ENCODE measurements at places on chromosomes 2 and 18.

- DNase-seq = no peak
Measured at GRCh38 chr2:189217051-189217450, 37.5 kb upstream of the COL5A2 start.

- no peak for DNase-seq
Measured at GRCh38 chr2:67522148-67522547, 125.0 kb downstream of the ETAA1 start.

DNA sequence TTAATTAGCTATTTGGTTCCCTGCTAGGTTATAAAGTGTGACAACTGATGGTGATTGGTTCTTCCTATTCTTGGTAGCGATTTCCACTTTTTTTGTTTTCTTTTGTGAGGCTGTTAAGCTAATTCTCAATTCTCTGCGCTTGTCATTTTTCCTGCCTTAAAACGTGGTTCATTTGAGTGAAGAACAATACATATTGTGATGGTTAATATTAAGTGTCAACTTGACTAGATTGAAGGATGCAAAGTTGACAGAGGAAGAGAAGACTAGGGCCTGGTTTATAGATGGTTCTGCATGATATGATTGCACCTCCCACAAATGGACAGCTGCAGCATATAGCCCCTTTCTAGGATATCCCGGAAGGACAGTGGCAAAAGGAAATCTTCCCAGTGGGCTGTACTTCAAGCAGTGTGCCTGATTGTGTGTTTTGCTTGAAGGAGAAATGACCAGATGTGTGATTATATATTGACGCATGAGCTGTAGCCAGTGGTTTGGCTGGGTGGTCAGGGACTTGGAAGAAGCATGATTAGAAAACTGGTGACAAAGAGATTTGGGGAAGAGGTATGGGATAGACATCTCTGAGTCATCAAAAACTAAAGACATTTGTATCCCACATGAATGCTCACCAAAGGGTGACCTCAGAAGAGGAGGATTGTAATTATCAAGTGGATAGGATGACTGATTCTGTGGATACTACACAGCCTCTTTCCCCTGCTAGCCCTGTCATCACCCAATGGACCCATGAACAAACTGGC is 39.4 kb upstream of the ZNF804A start:
- no peak for DNase-seq

DNA sequence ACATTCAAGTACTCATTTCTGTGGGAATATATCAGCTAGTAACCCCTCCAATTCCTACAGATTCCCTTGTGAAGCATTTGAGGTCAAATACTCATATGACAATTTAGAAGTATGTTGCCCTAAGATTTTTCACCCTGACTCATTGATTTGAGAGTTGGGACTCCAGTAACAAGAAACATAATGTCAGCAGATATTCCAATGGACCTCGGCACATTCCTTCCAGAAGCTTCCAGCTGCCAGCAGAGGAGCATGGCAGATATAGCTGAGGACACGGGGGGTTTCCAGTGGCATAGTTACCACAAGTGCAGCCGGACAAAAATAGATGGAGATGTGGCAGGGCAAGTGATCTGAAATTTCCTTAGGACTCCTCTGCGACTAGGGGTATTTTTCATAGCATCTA is 101.9 kb upstream of the ARHGAP28 start:
- no peak for DNase-seq

DNA sequence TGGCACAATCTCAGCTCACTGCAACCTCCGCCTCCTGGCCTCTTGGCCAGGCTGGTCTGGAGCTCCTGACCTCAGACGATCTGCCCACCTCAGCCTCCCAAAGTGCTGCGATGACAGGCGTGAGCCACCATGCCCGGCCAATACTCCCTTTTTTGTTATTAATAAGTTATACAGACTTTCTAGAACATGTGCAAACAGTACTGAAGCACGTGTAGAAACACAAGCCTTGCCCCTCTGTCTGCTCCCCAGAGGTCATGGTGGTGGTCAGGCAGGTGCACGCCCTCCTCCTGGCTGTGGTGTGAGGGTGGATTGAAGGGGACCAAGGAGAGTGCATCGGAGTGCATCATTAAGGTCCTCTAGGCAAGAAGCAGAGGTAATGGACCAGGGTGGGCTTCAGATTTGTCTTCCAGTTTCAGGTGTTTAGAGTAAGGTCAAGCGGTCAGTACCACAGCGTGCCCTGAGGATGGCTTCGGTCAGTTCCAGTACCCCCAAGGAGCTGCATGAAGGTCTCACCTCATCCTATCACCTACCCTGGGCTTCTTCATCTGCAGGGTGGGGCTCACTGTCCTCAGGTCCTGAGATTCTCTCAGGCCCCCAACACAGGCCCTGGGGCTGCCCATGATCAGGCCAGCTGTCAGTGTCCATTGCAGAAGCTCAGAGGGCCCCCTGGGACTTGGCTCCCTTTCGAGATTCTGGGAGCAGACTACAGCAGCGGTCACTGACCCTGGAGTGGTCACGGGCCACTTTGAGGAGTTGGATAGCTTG is 124.3 kb downstream of the GLI2 start:
- DNase-seq = no peak

DNA sequence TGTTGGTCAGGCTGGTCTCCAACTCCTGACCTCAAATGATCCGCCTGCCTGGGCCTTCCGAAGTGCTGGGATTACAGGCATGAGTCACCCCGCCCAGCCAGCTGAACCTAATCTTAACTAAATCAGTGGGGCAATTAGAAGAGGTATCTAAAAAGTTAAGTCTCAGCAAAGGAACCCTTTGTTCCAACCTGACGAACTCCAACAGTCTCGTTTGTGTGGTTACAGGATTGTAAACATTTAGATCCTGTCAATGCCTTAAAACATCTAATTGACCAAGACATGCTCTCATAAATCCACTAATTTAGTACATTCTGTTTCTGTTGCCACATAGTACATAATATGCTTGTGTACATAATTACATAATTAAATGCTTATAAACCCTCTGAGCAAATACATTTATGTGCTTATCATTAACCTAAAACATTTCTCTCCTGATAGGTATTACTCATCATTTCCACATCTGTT is 31.1 kb upstream of the STK39 start:
- no peak for DNase-seq
